CD4-positive, alpha-beta T cell treated with Interleukin-10 for 1 hour (primary cell): ENCODE measurements at places on chromosomes 2 and 18.

DNA sequence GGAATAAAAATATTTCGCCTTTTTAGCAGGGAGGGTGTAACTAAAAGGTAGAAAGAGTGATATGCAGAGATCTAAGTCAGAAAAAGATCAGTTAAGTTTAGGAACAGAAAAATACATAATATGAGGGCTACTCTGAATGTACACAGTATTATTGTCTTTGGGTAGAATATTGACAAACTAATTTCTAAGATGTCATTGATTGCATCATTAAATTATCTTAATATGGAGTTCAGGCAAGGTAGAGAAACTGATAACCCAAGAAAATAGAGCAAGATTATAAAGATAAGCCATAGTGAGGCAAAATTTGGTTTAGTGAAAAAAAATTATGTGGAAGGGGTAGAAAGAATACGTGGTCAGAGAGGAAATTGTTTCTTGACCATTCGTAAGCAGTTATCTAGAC, 629.0 kb upstream of the NXPH2 start:
- DNase-seq = no peak

DNA sequence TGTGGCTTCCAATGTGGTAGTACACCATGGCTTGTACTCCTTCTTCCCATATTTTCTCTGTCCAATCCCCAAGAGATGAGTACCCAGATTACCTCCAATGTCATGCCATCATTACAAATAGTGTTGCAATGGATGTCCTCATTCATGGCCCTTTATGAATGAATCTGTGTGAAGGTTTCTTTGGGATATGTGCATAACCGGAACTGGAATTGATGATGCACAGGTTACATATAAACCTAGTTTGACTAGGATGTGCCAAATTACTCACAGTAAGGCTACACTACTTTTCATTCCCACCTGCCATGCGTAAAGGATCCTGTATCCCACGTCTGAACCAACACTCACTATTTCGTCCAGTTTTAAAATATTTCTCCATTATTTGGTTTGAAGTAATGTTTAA, 173.9 kb upstream of the CXCR4 start:
- DNase-seq = no peak

- DNase-seq = no peak
Observed at GRCh38 chr2:167783261-167784083, 463.9 kb downstream of the STK39 start.

GRCh38 chr2:217185265-217185995, 325.6 kb upstream of the TNP1 start:
- no peak for DNase-seq

DNA sequence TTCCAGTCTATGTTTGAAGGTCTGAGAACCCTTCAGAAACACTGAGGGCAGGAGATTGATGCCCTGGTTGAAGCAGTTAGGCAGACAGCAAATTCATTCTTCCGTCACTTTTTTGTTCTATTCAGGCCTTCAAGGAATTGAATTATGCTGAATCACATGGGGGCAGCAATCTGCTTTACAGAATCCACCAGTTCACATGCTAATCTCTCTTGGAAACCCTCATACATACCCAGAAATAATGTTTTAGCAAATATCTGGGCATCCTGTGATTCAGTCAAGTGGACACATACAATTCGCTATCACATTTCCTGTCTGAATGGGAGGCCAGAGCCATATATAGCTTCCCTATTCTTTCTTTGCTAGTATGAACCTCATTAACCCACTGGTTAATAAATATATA, 301.4 kb upstream of the CNTNAP5 start:
- no peak for DNase-seq

DNA sequence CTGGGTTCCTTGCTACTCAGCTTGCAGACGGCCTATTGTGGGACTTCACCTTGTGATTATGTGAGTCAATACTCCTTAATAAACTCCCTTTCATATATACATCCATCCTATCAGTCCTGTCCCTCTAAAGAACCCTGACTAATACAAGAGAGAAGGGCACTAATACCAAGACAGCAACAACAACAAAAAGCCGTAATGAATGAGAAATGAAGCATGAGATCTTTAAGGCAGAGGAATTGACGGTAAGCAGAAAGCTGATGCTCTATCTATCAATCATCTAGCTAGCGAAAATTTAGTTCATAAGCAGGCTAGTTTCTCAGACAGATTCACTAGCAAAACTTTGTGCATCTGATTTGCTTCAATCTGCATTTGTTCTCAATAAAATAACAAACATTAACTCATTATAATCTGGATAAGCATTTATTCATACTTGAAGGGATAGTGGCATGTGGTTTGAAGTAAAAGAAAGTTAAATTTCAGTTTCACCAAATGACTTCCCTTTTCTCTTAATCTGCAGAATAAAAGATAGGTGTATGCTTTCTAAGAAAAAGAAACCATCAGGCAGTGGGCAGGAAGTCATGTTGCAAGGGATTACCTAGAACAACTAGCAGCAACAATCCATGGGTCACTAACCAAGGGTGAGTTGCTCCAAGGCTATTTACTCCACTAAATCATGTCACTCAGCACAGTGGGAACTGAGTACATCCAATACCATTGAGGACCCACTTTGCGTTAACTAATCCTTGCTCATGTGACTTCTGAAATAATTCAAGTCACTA, 376.5 kb downstream of the TMEM182 start:
- no peak for DNase-seq

- no peak for DNase-seq
Observed at GRCh38 chr2:20125164-20125563, 73.7 kb upstream of the LAPTM4A start.

DNA sequence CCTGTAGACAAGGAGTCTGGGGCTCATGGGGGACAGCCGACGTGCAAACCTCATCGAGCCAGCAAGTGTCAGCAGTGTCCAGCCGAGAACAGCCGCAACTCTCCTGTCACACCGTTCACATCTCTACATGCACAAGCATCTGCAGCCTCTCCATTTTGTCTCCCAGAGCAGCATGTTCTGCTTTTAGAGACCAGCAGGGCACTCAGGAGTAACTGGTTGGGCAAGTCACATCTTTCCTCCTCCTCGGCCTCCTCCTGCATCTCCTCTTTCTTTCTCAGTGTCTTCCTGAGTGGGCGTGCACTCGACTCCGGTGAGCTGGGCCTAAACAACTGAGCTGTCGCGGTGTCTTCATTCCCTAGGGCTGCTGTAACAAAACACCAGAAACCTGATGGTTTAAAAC, 249.9 kb downstream of the SH3BP4 start:
- no peak for DNase-seq

DNA sequence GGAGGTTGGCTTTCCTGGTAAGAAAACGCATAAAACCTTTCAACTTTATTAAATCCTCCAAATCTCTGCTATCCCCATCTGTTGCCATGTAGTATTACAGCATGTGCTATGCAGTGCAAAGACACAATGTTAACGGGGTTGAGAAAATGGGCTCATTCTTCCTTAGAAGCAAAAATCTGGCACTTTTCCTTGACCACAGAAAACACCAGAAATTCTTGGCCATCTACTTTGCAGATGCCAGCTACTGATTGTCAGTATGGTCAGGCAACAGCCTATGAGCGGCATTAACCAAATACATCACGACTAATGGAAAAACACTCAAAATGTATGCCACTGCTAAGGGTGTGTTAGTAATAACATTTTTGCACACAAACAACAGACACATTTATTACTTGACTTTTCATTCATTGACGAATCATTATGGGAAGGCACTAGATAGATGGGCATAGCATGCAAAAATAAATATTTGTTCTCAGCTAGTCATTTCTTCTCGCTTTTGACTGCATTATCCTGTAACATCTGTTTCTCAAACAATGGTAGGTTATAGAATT, 65.2 kb upstream of the CRIM1 start:
- DNase-seq = no peak

GRCh38 chr2:196291873-196292800, 120.8 kb upstream of the STK17B start:
- peak; percentile 18 for DNase-seq

DNA sequence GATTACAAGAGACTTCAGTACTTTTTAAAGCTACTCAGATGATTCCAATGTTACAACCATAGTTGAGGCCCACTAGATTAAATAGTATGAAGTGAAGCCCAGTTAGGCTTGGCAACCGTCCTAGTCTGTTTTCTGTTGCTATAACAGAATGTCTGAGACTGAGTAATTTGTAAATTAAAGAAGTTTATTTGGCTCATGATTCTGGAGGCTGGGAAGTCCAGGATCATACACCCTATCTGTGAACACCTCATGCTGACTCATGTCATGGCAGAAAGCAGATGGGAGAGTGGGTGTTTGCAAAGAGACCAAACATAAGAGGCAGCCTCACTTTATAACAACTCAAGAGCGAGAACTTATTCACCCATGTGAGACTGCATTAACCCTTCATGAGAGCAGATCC, 63.1 kb downstream of the CCDC150 start:
- no peak for DNase-seq

- no peak for DNase-seq
Observed at GRCh38 chr2:16251511-16252225, 311.3 kb downstream of the MYCN start.

- no peak for DNase-seq
Observed at GRCh38 chr18:13337369-13337768, 118.8 kb downstream of the LDLRAD4 start.

- DNase-seq = no peak
Observed at GRCh38 chr2:184304006-184304405, 294.3 kb upstream of the ZNF804A start.
